ENCODE measurements at places on chromosomes 1 and 21.

DNA sequence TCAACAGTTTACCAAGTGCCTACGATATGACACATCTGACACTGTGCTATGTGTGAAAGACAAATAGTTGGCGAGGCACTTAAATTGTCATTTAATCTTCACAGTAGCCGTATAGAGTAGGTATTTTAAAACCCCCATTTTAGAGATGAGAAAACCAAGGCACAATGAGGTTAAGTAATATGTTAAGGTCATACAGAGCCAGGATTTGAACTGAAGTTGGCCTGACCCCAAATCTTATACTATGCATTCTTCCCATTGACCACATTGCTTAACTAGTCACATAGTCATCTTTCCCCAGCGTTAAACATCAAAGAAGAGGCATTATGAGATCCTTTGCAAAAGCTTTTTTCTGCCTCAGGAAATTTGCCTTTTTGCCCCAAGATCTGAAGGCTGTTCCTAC lies 3.9 kb downstream of the INKA2 start:
- no peak for DNase-seq

DNA sequence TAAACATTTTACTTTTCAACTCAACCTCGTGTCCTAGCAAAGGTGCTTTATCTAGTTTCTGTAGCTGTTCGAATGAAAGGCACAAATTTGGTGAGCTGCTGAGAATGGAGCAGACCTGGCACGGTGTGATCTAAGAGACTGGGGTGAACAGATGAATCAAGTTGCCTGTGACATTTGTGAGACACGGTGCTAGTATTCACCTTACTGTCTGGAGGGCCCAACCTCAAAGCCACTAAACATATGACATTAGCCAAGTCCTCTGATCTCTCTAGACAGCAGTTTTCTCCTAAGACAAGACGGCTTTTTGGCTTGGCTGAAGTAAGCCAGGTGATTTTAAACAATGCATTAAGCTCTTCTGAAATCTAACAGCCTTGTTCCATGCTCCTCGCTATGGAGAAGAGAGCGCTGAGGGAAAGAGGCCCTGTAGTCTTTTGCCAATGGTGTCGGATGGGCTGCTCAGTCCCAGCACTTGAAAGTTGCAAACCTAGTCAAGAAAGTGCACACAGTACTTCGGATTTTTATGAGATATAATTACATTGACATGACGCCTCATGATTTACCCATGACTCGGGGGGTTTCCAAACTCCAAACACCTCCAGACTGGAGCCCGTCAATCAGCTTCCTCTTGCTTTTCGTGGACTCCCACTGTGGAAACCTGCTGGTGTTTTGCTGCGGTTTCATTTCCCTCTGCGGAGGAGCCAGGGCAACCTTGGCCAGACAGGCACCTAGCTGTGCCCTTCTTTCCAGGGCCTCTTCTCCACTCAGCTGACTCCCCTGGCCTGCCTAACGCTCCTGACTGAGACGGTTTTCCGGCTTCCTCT lies 794 bp upstream of the TOR3A start:
- DNase-seq, result no peak

GRCh38 chr1:245313576-245313975 lies 158.8 kb downstream of the KIF26B start:
- no peak for DNase-seq

- DNase-seq, result peak; percentile 15
Measured at GRCh38 chr1:84888753-84889152, 4.3 kb downstream of the LPAR3 start.

- DNase-seq, result no peak
Measured at GRCh38 chr1:25347556-25347955, 9.4 kb downstream of the TMEM50A start.

- no peak for DNase-seq
Measured at GRCh38 chr1:233662575-233663304, 48.8 kb downstream of the KCNK1 start.

DNA sequence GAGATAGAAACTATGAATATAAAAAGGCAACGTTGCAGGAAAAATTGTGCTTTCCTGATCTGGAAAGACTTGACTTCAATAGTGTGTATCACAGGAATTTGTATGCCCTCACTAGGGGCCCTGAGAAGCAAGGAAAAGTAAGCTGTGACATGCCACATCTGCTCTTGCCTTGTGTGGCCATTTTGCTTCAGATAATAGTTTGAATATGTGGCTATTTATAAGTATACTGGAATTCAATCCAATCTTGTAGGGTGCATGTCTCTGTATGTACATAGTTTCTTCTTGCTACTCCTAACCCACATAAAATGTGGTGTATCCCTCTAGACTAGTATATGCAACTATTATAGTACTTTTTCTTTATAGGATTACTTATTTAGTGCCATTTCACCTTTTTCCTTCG lies 31.1 kb upstream of the SCYL3 start:
- no peak for DNase-seq

GRCh38 chr1:6833804-6834203 lies 48.5 kb downstream of the CAMTA1 start:
- DNase-seq, result no peak

DNA sequence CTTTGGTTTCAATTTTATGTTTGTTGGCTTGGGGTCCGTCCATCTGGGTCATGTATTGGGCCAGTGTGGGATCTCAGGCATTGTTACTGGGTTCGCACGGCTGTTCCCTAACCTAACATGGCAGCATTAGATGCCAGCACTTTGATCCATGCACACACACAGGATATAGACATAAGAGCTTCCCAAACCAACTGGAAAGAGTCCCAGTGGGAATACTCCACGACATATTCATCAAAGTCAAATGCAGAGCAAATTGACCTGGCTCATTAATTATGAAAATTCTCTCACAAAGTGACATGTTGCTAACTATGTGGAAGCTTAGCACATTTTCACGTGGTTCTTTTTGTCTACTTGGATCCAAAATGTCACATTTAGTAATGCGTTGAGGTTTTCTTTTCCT lies 130.4 kb downstream of the SETD4 start:
- DNase-seq, result no peak

DNA sequence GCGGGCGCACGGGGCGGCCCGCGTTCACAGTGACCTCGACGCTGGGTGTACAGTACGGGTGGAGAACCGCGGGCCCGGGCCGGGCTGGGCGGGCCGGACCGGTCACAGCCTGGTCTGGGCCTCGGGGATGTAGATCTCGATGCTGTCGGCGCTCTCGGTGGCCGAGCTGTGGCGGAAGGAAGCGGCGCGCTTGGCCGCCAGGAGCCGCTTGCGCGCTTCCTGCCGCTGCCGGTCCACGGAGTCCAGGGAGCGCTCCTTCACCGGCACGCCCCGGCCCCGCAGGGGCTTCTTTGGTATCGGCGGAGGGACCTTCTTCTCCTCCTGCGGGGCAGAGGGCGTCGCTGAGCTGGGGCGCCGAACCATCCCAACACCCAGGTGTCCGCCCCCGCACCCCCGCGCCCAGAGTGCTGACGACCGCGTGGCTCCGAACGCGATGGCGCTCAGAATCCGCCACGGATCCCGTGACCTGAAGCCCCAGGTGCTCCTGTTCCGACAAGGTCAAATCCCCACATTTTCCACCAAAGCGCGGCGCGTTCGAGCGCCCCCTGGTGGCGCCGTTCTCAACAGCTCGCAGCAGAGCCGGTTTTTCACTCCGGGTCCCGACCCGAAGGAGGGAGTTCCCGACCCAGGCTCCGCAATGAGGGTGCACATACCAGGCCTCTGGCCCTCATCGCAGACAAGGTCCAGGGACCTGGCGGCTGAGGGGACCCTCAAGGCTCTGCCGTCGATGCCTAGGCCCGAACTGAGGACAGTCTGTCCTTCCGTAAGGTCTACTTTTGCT lies 6.6 kb upstream of the SMIM12 start:
- peak; percentile 35 for DNase-seq

- DNase-seq, result peak; percentile 46
Measured at GRCh38 chr1:235831148-235831547, 35.6 kb downstream of the LYST start.
